CD8-positive, alpha-beta T cell (primary cell): ENCODE measurements at places on chromosomes 7 and 10. TPM values are rescaled to one million over a fixed set of nuclear protein-coding genes. Genes with fewer than 3 reads are reported as not detected.

OR9A2 gene
- not detected for total RNA-seq

PHYHIPL gene
- total RNA-seq = not detected

PLXDC2 gene
- total RNA-seq = 0.22 TPM

ITGA8 gene
- total RNA-seq = not detected

DNA sequence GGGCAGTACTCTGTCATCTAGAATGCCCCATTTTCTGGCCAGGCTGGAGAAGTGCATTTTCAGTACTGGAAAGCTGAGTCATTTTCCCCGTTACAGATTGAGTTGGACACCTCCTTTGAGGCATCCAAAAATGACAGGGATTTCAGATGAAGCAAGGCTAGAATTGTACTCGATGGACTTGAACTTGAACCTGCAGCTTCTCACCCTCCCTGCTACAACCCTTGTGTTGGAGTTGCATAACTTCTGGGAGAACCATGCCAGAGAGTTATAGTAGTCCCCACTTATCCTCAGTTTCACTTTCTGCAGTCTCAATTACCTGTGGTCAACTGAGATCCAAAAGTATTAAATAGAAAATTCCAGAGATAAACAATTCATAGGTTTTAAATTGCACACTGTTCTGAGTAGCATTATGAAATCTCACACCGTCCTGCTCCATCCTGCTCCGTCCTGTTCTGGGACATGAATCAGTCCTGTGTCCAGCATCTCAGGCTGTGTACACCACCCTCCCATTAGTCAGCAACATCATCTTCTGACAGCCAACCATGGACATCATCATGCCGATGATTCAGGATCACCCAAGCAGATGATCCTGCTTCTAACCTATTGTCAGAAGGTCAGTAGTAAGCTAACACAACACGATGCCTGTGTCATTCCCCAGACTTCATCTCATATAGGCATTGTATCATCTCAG is 363.7 kb downstream of the DPP6 start:
- no peak for DNase-seq

GRCh38 chr10:133274751-133275683 is 1.7 kb downstream of the ADAM8 start:
- DNase-seq = peak; percentile 83

- DNase-seq = no peak
Measured at GRCh38 chr7:41130561-41131236, 572.2 kb downstream of the INHBA start.

GRCh38 chr10:49441488-49442476 is 45.9 kb upstream of the DRGX start:
- peak; percentile 12 for DNase-seq

- no peak for DNase-seq
Measured at GRCh38 chr10:60827791-60828488, 49.7 kb downstream of the CDK1 start.

GRCh38 chr7:156989766-156990535 is 20.5 kb downstream of the MNX1 start:
- DNase-seq = no peak

DNA sequence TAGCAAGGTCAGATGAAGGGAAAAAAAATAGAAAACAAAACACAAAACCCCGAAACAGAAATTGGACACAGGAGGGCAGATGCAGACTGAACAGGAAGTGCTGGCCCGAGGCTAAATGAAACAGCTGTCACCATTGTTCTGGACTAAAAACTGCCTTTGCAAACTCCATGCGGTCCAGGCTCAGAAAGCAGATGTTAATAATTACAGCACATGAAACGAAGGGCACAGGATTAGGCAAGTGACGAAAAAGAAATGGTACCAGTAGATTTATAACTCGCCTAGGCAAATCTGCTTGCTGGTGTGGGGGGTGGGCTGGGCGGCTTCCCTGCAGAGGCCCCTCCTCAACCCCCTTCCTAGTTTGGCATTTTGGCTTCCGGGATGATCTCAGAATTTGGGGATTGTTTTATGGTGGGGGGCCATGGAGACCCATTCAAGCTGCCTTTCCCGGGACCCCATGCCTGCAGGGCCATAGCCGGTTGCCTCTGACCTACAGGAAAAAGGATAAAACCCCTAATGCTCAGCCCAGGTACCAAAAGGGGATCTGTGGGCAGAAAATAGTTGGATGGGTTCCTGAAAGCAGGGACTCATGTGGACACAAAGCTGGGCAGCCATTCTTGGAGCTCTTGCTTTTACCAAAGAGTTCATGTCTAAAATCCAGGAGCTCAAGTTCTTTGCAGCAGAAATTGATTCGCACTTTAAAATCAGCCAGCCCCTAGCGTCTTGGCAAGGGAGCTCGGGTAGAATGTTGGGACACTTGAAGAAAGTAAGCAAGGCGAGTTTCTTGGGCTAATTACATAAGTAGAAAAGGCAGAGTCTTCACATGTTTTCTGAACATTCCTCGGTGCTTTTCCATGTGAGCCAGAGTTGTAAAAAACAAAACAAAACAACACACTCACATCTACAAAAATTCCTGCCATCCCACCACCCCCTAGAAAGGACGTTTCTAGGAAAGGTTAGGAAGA is 39.0 kb upstream of the EMX2 start:
- no peak for DNase-seq

- no peak for DNase-seq
Measured at GRCh38 chr10:44180321-44181168, 204.4 kb downstream of the CXCL12 start.

- no peak for DNase-seq
Measured at GRCh38 chr10:107718864-107719263, 554.4 kb upstream of the SORCS1 start.

GRCh38 chr7:234708-235553 is 42.6 kb downstream of the FAM20C start:
- DNase-seq = no peak

DNA sequence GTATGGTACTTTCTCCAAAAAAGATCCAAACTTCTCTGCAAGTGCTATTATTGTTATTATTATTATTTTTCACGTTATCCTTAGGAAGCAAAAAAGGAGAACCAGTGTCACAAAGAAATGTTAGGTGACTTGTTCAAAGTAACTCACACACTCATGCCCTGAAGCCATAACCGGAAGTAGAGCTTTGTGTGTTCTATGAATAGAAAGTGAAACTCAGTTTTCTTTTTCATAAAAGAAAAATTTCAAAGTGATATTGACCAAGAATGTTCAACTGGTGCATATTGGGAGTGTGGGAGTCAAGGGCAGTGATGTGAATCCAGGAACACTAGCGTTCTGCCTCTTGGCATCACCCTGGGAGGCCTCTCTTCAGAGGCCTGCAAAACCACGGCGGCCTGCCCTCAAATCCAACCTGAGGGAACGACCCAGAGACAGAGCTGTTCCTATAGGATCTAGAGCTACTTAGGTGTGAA is 106.1 kb downstream of the PRKCQ start:
- no peak for DNase-seq

- DNase-seq = no peak
Measured at GRCh38 chr10:63206576-63206975, 73.4 kb downstream of the NRBF2 start.
